Glutamatergic neuron (in vitro differentiated cells): ENCODE measurements at places on chromosomes 6 and 20.
A peak's percentile ranks its signal among the peaks of the same experiment; 100 is the strongest.

DNA sequence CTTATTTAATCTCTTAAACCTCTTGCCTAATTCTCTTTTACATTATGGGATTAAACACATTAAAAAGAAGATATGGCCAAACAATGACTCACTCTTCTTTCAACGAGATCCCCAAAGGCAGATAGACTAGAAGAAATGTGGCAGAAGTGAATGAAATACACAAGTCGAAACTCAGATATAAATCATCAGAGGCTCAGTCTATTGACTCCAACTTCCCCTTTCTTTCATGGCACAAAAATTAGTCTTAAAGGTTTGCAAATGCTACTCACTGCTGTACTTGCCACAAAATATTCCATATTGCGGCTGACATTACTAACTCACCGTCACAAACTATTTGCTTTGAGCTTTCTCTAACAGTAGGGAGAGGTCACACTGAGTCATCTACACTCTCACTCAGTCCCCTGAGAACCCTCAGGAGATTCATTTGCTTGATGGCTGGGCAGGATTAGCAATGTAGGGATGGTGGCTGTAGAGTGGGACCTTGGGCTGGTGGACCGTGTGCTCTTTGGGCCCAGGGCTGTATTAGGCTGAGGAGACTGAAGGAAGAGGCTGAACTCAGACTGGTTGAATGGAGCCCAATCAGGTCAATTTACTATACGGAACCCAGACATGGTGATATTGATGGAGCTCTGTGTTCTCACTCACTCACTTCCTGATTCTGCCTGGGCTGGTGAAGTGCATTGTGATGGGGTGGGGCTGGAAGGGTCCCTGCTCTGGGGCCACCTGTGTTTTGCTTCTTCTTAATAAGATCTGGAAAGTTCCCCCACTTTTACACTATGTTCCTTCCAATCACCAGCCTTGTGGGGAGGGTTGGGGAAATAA, 42.8 kb upstream of the UBR2 start:
- no peak for DNase-seq
- H3K4me3 ChIP-seq: no peak overlapping the region
- no peaks in the 10 kb centered on the region for H3K36me3 ChIP-seq
- no peak overlapping the region for H3K27ac ChIP-seq
- peaks cover 2% of the 10 kb centered on the region for H3K27me3 ChIP-seq

- no peak overlapping the region for H3K27ac ChIP-seq
- H3K4me1 ChIP-seq: no peaks in the 10 kb centered on the region
- no peak overlapping the region for H3K4me3 ChIP-seq
- DNase-seq: no peak
- H3K27me3 ChIP-seq: no peaks in the 10 kb centered on the region
- H3K36me3 ChIP-seq: peaks cover 3% of the 10 kb centered on the region
These were observed 206.0 kb upstream of the CDH4 start for GRCh38 chr20:61045876-61046585.

DNA sequence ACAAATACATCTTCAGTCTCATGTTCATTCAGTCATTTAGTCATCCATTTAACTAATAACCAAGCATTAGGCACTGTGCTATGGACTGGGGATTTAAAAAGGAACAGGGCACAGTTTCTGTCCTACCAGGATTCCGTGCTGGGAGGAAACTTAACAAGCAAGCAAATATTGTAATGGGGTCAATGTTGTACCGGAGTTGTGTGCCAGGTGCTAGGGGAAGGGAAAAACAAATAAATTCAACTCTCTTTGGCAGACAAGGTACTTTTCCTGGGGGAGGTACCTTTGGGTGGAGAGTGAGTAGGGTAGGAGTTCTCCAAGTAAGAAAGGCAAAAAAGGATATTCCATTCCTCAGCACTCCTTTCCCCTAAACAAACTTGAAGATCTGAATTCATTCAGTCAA, 90.3 kb downstream of the OLIG3 start:
- DNase-seq: no peak
- H3K27ac ChIP-seq: no peak overlapping the region
- no peaks in the 10 kb centered on the region for H3K27me3 ChIP-seq
- peaks cover 17% of the 10 kb centered on the region for H3K4me1 ChIP-seq
- no peak overlapping the region for H3K4me3 ChIP-seq

GRCh38 chr20:43285170-43285569, 95.5 kb upstream of the PTPRT start:
- no peak overlapping the region for H3K27ac ChIP-seq
- H3K36me3 ChIP-seq: no peaks in the 10 kb centered on the region
- no peak overlapping the region for H3K4me3 ChIP-seq
- H3K4me1 ChIP-seq: peaks cover 7% of the 10 kb centered on the region

GRCh38 chr6:116398316-116399010, 27.7 kb downstream of the DSE start:
- H3K27ac ChIP-seq: peak overlapping the region; percentile 34
- peaks cover 10% of the 10 kb centered on the region for H3K4me1 ChIP-seq
- no peaks in the 10 kb centered on the region for H3K36me3 ChIP-seq
- H3K4me3 ChIP-seq: no peak overlapping the region
- no peak for DNase-seq

- H3K36me3 ChIP-seq: no peaks in the 10 kb centered on the region
- no peaks in the 10 kb centered on the region for H3K4me1 ChIP-seq
- peaks cover 5% of the 10 kb centered on the region for H3K27me3 ChIP-seq
- H3K4me3 ChIP-seq: no peak overlapping the region
- peak; percentile 79 for DNase-seq
These were observed 205.9 kb downstream of the ZMYND8 start for GRCh38 chr20:47150403-47151152.

DNA sequence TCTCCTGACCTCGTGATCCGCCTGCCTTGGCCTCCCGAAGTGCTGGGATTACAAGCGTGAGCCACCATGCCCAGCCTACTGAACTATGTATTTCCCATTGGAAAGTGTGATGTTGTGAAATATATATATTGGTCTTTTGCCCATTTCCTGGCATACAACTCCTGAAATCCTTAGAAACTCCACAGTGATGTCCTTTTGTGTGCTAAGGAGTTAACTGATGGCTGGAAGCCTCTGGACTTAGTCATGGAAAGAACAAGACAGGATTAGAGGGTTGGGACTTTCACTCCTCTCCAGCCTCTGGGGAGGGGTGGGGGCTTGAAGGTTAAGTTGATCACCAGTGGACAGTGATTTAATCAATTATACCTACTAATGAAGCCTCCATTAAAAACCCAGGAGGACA, 7.1 kb downstream of the PANK2 start:
- H3K27ac ChIP-seq: no peak overlapping the region
- H3K4me3 ChIP-seq: no peak overlapping the region
- peaks cover 25% of the 10 kb centered on the region for H3K4me1 ChIP-seq
- DNase-seq: no peak
- H3K27me3 ChIP-seq: peaks cover 3% of the 10 kb centered on the region
- no peaks in the 10 kb centered on the region for H3K36me3 ChIP-seq

- H3K4me3 ChIP-seq: no peak overlapping the region
- H3K4me1 ChIP-seq: no peaks in the 10 kb centered on the region
- H3K36me3 ChIP-seq: no peaks in the 10 kb centered on the region
- no peak overlapping the region for H3K27ac ChIP-seq
These were observed 53.7 kb downstream of the SMOC2 start for GRCh38 chr6:168494726-168495125.

DNA sequence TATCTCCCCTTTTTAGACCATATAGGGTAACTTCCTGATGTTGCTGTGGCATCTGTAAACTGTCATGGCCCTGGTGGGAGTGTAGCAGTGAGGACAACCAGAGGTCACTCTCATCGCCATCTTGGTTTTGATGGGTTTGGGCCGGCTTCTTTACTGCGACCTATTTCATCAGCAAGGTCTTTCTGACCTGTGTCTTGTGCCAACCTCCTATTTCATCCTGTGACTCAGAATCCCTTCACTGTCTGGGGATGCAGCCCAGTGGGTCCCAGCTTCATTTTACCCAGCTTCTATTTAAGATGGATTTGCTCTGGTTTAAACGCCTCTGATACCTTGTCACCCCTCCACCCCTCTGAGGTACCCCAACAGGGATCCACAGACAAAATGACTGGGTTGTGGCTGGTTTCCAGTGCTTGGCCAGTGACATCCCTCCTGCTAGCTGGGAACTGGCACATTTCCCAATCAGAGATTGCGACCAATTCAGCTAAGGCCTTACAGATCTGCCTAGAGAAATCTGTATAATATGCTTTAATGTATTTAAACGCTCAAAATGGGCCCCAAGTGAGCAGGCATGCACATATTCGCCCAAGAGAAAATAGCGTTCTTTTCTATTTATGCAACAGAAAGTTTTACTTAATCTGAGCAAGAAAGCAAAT, 315.6 kb upstream of the QKI start:
- H3K4me1 ChIP-seq: peaks cover 13% of the 10 kb centered on the region
- H3K27me3 ChIP-seq: no peaks in the 10 kb centered on the region
- no peak overlapping the region for H3K4me3 ChIP-seq
- no peak overlapping the region for H3K27ac ChIP-seq
- no peaks in the 10 kb centered on the region for H3K36me3 ChIP-seq
- no peak for DNase-seq

- no peaks in the 10 kb centered on the region for H3K4me1 ChIP-seq
- DNase-seq: no peak
- H3K27me3 ChIP-seq: peaks cover 18% of the 10 kb centered on the region
These were observed 5.1 kb upstream of the DBNDD2 start for GRCh38 chr20:45402946-45403345.

- peaks cover 1% of the 10 kb centered on the region for H3K27me3 ChIP-seq
- H3K27ac ChIP-seq: no peak overlapping the region
- H3K4me3 ChIP-seq: no peak overlapping the region
- no peaks in the 10 kb centered on the region for H3K36me3 ChIP-seq
These were observed 16.8 kb downstream of the POFUT1 start for GRCh38 chr20:32224463-32224862.

- H3K4me1 ChIP-seq: no peaks in the 10 kb centered on the region
- H3K27ac ChIP-seq: no peak overlapping the region
- no peaks in the 10 kb centered on the region for H3K27me3 ChIP-seq
- H3K4me3 ChIP-seq: no peak overlapping the region
- no peak for DNase-seq
- peaks cover 7% of the 10 kb centered on the region for H3K36me3 ChIP-seq
These were observed 42.1 kb downstream of the GMDS start for GRCh38 chr6:2203264-2203663.

DNA sequence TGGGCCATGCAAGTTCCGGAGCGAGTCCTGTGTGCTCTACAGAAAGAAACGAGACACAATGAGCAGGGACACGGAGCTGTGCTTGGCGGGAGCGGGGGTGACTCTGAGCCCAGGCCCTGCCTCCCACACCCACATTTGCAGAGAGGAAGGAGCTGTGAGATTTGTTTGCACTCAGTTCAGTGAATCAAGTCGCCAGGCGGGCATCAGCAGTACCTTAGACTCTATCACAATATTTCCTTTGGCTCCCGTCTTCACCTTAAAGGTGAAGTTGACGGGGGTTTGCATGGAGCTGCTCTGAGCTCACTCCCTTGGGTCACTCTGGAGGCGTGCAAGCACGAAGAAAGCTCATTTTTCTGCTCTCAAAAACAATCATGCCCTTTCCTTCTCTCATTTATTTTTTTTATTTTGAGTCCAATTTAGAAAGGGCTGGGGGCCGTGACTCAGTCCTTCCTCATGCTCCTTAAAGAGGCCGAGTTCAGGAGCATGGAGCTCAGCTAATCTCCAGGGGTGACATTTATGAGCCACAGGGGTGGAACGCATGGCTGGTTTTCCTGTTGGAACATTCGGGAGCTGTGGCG, 188.2 kb downstream of the NFATC2 start:
- no peak overlapping the region for H3K27ac ChIP-seq
- no peaks in the 10 kb centered on the region for H3K4me1 ChIP-seq
- DNase-seq: no peak

DNA sequence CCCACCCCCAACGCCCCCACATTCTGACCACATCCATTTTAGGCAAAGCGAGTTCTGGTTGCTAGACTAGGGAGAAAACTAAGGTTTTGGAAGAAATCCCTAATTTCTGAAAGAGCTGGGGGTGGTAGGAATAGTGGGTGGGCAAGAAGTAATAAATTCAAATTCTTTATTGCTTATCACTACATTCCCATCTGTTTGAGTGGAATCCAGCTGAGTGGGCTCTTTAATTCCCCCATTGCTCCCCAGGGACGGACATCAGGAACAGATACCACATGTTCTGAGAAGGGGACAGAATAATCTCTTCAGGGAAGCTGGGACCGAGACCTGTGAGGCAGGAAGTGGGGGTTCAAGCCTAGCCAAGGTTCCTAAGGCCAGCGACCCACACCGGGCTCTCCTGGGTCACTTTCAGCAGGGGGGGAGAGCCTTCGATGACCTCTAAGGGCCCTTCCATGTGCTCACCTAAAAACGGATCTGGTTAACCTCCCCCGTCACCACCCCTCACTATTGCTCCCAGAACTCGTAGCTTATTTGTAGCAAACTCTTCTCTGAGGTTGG, 42.3 kb upstream of the MRPS10 start:
- H3K27me3 ChIP-seq: peaks cover 8% of the 10 kb centered on the region
- no peak for DNase-seq
- no peak overlapping the region for H3K27ac ChIP-seq

DNA sequence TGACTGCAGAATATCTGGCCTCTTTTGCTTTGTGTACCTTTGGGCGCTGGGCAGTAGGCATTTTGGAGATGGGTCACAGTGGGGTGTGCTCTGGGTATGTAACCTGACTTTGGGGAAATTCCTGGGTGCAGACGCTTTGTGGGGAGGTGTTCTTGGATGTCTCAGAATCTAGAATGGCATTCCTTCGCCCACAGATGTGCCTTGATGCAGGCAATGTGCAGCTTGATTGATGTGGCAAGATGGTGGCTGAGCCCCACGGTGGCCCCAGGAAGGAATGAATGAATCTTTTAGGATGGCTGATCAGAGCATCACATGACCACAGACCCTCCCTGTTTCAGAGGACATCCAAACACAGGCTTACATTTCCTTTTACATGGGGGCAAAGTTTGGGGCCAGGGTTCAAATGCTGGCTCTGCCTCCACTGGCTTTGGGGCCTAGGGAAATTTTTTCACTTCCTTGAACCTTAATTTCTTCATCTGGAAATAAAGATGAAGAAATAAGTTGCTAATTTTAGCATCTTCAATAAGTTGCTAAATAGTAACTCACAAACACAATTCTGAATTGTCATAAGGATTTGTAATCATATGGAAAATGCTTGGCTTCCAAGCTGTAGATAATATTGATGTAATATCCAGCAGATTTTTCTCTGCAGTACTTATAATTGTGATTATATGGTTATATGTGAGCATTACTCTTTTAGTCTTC, 5.6 kb downstream of the PPP1R16B start:
- peak overlapping the region; percentile 70 for H3K27ac ChIP-seq
- no peaks in the 10 kb centered on the region for H3K36me3 ChIP-seq
- H3K4me1 ChIP-seq: peaks cover 31% of the 10 kb centered on the region
- no peak for DNase-seq
- H3K4me3 ChIP-seq: peak overlapping the region; percentile 71
